ENCODE measurements at places on chromosomes 13 and 19. TPM values are rescaled to one million over a fixed set of nuclear protein-coding genes. Genes with fewer than 3 reads are reported as not detected.

The CFD gene
- 1.2 TPM for total RNA-seq

The INAFM1 gene
- 10.2 TPM for total RNA-seq

The AMER2 gene
- not detected for total RNA-seq

The RPL28 gene
- 1,835 TPM for total RNA-seq

The ZNF324 gene
- 12.8 TPM for total RNA-seq

The PSG4 gene
- not detected for total RNA-seq

The PNKP gene
- 138 TPM for total RNA-seq

The SYT3 gene
- total RNA-seq = not detected

The KASH5 gene
- total RNA-seq = not detected

Data from activated T-helper 1 cell treated with anti-CD3 and anti-CD28 coated beads, Interleukin-12 subunit alpha, Interleukin-12 subunit beta, Interleukin-2, Interleukin-4 antibody, amounts not matched to agents 30 ng/mL and 10 ng/mL and 1 ng/mL, durations not matched to agents 14 hours and 24 hours and 36 hours (primary cell).